Activated naive CD8-positive, alpha-beta T cell treated with anti-CD3 and anti-CD28 coated beads, Interleukin-2, amount 10 ng/mL, durations not matched to agents 7 days and 5 days (primary cell): ENCODE measurements at places on chromosomes 12 and 14. TPM values are rescaled to one million over a fixed set of nuclear protein-coding genes. Genes with fewer than 3 reads are reported as not detected.
A peak's percentile ranks its signal among the peaks of the same experiment; 100 is the strongest.

DNA sequence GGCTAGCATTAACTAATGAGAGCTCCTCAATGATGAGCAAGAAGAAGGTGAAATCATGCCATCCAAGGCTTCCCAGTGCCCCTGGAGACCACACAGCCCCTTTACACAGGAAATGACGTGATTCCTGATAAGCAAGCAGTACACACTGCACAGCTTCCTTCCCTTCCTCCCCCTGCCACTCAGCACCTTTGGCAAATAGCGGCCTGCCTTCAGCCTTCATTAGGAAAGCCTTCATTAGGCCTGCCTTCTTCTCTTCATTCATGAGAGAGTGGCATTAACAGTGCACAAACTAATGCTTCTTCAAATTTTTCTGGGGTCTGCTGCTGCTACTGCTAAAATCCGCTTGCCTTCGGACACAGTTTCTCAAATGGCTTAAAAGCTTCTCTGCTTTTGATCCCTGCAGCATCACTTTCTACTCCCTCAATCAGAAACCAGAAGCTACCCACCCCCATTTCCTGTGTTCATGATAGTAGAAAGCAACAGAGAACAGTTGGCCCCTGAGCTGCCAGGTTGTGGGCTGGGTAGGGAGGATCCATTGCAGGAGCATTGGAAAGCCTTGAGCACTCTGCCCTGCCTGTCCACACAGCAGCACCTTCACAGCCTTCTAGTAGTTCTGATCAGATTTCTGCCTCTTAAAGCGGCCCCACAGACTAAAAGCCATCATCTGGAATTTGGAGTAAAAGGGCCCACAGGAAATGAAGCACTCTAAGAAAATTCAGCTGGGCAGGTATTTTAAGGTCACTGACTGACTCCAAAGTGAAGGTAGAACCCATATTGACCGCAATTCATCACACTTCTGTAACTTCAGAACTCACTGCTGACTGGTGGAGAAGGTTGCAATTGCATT, 103.8 kb upstream of the ETV6 start:
- DNase-seq: peak; percentile 70

GRCh38 chr14:26261368-26262122, 336.3 kb downstream of the NOVA1 start:
- DNase-seq: no peak

ETFBKMT gene
- total RNA-seq: 1.1 TPM

DNA sequence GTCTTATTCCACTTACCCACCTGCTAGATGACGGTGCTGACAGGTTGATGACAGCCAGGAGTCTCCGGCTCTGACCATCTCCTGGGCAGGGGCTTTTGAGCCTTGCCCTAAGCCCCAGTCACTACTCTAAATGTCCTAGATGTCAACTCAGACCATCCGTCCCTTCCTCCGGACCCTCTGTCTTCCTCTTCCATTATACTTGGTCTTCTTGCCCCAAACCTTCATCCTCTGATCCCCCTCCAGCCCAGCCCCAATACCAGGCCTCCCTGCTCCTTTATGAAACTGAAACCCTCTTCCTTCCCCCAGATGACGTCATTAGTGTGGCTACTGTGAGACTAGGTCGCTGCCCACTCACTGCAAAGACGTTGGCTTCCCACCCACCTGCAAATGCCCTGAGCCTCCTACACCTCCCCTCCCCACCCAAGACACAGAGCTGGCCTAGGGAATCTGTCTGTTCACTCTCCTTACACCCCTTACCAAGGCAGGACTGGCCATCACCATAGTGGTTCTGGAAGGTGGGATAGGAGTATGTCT, 10.1 kb downstream of the KRT71 start:
- DNase-seq: no peak

- no peak for DNase-seq
Measured at GRCh38 chr14:36880276-36880675, 218.6 kb downstream of the PAX9 start.
